ENCODE measurements at places on chromosomes 7 and 10.
A peak's percentile ranks its signal among the peaks of the same experiment; 100 is the strongest.

DNA sequence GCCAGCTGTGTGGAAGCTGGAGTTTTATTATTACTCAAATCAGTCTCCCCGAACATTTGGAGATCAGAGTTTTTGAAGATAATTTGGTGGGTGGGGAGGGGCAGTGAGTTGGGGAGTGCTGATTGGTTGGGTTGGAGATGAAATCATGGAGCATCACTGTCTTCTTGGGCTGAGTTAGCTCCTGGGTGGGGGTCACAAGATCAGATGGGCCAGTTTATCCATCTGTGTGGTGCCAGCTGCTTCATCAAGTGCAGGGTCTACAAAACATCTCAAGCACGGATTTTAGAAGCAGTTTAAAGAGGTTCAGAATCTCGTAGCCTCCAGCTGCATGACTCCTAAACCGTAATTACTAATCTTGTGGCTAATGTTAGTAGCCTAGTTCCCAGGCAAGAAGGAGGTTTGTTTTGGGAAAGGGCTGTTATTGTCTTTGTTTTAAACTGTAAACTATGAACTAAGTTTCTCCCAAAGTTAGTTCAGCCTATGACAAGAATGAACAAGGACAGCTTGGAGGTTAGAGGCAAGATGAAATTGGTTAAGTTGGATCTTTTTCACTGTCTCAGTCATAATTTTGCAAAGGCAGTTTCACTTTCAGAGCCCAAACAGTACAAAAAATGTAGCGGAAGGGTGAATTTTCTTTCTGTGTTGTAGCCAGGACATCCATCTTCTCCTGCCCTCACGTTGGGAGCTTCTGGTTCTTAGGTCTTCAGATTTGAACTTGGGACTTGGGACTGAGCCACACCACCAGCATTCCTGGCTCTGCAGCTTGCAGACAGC, 43.1 kb downstream of the KLF6 start:
- no peak for DNase-seq

- no peak for DNase-seq
Observed at GRCh38 chr10:62980687-62981086, 152.4 kb upstream of the NRBF2 start.

- no peak for DNase-seq
Observed at GRCh38 chr7:130560972-130561371, 69.1 kb downstream of the MEST start.

DNA sequence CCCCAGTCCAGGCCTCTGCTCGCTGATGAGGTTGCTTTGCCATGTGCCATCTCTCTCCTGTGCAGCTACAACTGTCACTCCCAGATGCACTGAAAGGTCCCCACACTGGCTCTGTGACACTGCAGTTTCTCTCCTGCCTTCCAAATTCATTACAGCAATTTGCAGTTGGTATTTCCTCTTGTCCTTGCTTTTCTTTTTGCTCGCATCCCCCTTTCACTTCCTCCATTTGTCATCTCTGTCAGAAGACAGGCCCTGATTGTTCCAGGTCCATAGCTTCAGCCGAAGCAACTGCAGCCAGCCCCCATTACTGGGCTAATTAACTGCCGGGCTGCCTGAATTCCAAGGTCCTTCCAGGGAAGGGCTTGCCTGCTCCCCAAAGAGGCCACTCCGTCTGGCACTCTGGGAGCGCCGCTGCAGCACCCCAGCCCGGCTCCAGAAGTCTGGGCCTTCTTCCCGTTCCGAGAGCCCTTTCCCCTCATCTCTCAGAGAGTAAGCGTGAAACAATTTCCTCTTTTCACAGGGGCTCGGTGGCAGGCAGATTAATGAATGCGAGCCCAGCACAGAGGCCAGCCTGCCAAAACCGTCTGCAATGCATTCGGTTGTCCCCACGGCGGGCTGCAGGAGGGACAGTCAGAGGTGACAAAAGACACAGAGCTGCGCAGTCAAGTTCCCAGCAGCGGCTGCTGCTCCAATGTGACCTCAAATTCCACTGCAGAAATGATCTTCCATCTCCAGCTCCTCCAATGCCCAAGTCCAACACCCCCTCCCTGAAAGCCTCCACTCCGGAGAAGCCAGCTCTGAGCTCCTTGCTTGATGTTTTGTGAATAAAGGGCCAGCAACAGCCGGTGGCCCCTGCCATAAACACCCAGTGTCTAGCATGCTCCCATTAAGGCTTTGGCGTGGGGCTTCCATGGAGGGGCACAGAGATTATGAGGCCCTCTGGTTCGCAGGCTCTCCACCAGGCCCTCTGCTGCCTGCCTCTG, 279.4 kb upstream of the HABP2 start:
- no peak for DNase-seq

DNA sequence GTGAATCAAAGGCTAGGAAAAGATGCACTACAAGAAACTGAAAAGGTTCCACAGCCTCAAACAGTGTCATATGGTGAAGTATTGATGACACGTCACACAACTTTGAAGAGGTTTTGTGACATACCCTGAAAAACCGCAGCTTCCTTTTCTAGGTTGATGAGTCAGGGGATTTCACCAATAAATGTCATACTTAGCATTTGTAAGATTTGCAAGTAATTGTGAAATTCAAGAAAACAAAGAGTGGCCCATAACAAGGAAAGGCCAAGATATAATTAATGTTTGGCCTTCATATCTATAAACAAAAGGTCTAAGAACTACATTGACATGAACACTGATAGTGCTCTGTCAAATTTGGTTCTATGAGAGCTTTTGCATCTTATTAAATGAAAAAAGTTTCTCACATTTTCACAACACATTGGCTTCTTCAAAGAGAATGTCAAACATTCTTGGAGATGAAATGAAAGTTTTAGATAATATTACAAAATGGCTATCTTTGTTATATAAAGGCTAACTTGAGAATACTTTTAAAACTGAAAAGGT, 62.0 kb upstream of the NAMPT start:
- peak; percentile 5 for DNase-seq

- DNase-seq, result peak; percentile 94
Observed at GRCh38 chr10:110919349-110919931, at the start of gene SHOC2. Gene SHOC2 (plus strand): TSS chr10:110919604. CDS start chr10:110964359, 44,755 bp downstream.

DNA sequence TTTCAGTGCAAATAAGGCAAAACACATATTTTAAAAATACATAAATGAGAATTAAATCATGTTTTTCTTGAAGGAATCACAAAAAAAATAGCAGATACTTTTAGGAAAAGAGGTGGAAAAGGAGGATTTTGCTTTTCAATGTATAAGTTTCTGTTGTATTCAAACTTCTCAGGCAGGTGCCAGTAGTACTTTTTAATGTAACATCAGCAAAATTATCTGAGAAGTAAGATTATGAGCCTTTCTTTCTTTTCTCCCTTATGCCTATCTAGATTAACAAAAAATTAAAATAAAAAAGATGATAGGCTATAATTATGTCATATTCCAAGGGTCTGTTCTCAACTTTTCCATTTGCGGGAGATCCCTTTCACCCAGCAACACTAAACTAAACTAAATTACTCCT, 2.6 kb downstream of the DRGX start:
- DNase-seq, result no peak

DNA sequence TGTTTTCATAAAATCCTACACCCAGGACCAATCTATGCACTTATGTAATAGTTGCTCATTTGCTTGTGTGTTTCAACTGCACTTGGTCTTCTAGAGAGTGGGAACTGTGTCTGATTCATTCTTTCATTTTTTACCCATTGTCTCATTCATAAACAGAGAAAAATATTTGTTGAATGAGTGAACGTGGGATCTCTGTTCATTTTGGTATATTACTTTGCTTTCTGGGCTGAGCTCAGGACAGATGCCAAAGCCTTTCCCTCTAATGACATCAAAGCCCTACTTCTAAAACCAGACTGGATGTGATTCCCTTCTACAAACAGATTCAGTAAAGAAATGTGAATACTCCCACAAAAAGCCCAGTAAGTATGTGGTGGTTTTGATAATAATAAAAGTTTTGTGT, 145.2 kb downstream of the ST7 start:
- no peak for DNase-seq
